Thoracic aorta (tissue), 2 donors: ENCODE measurements at places on chromosomes 7 and 10.

DNA sequence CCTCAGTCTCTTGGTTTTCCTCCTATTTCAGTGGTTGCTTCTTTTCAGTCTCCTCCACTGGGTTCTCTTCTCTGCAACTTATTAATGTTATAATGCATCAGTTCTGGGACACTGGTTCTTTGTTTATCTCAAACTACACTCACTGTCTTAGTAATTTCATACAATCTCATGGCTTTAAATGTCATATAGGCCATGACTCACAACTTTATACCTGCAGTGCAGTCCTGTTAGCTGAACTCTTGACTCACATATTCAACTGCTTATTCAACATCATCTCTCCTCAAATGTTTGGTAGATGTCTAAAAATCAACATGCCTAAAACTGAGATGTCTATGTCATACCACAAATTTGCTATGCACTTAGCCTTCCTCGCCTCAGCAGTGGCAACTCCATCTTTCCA is 101.2 kb upstream of the PALS2 start:
- no peak overlapping the region for H3K27ac ChIP-seq
- DNase-seq, result no peak
- no peaks in the 10 kb centered on the region for H3K36me3 ChIP-seq
- no peak overlapping the region for H3K4me3 ChIP-seq

DNA sequence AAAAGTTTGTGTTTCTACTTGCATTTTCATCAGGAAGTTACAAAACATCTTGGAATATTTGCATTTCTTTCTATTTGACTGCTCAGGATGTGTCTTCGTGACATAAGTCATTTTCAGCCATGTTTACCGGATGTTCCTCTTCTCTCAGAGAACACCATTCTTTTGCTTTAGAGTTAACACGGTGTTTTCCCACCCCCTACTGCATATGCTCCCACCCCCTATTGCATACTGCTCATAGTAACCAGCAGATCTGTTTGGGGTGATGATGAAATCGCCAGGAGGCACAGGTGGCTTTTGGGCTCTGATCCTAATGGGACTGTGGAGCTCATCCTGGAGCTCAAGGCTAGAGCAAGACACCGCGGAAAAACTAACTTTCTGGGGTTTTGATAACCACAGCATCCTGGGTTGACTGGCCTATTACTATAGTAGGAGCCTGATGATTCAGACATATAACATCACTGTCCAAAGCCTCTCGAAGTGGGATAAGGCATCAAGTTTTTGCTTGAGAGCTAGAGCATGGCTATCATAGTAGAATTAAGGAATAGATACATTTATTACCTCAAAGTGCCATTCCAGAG is 65.1 kb upstream of the BET1 start:
- H3K4me1 ChIP-seq, result no peaks in the 10 kb centered on the region
- H3K27me3 ChIP-seq, result no peaks in the 10 kb centered on the region
- no peak overlapping the region for H3K4me3 ChIP-seq
- no peaks in the 10 kb centered on the region for H3K36me3 ChIP-seq
- DNase-seq, result no peak

- no peaks in the 10 kb centered on the region for H3K27me3 ChIP-seq
- no peak for DNase-seq
- no peak overlapping the region for H3K4me3 ChIP-seq
- H3K4me1 ChIP-seq, result no peaks in the 10 kb centered on the region
- H3K27ac ChIP-seq, result no peak overlapping the region
Measured at GRCh38 chr7:84847038-84847437, 339.8 kb downstream of the SEMA3D start.

- DNase-seq, result no peak
- H3K4me1 ChIP-seq, result no peaks in the 10 kb centered on the region
- no peaks in the 10 kb centered on the region for H3K27me3 ChIP-seq
Measured at GRCh38 chr10:120963594-120964220, 112.5 kb downstream of the WDR11 start.

DNA sequence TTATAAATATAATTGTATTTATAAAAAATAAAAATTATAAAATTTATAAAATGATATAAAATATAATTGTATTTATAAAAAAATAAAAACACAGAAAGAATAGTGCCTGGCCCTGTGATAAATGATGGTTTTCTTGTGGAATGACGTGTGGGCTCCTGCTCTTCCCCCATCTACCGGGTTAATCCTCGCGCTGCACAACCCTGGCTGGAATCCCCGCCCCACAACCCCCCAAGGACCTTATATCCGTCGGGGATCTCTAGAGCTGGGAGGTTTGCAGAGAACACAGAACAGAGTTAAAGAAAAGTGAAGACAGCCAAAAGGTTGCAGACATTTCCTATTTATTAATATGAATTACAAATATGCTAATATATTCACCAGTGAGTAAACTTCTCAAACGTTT is 95.4 kb upstream of the NPS start:
- H3K27me3 ChIP-seq, result no peaks in the 10 kb centered on the region
- no peak overlapping the region for H3K27ac ChIP-seq
- DNase-seq, result no peak
- no peak overlapping the region for H3K4me3 ChIP-seq
